ENCODE measurements at places on chromosomes 4 and X.
A peak's percentile ranks its signal among the peaks of the same experiment; 100 is the strongest.

GRCh38 chrX:103730147-103730795 lies 19.6 kb downstream of the TMEM31 start:
- peak; percentile 28 for DNase-seq

GRCh38 chr4:41212616-41213203 lies 1.6 kb downstream of the APBB2 start:
- DNase-seq: peak; percentile 75

DNA sequence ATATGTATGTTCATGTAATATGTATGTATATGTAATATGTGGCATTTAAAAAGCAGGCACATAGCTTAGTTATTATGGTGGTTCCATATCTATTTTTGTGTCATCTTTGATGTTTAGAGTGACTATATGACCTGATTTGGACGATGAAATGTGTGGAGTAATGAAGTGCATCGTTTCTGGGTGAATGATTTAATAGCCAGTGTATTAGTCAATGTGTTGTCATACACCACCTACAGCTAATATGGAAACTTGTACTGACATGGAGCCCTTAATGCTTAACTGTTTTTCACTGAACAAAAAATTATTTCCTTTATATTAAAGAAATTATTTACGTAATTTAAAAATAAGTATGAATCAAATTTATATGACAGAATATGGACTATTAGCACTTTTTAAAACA lies 292.3 kb upstream of the FSTL5 start:
- no peak for DNase-seq

DNA sequence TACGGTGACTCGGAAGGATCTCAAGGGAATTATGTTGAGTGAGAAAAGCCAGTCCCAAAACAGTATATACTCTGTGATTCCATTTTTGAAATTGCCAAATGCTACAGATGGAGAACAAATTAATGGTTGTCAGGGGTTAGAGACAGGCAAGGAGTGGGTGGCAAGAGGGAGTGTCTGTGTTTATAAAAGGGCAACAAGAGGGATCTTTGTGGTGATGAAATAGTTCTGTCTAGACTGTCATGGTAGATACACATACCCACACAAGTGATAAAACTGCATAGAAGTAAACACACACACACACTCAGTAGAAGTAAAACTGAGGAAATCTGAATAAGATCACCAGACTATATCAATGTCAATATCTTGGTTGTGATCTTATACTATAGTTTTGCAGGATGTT lies 92.7 kb downstream of the CD99L2 start:
- no peak for DNase-seq

GRCh38 chrX:3177851-3178250 lies 136.6 kb downstream of the ARSF start:
- no peak for DNase-seq

DNA sequence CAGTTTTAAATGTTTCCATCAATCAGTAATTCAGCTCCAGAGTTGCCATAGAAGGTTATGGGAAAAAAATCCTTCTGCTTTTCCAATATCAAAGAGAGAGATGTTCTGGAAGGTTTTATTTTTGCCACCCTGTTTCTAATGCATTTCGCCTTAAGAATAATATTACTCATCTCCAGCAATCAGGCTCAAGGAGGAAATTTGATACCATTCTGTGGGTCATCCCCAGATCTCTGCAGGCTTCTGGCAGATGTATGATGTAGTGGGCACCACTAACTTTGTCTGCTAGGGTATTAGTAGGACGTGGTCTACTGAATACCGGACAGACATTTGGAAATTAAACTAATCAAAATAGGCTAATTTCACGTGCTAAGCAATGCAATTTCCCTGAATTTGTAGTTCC lies 645.4 kb upstream of the TENM3 start:
- peak; percentile 27 for DNase-seq

DNA sequence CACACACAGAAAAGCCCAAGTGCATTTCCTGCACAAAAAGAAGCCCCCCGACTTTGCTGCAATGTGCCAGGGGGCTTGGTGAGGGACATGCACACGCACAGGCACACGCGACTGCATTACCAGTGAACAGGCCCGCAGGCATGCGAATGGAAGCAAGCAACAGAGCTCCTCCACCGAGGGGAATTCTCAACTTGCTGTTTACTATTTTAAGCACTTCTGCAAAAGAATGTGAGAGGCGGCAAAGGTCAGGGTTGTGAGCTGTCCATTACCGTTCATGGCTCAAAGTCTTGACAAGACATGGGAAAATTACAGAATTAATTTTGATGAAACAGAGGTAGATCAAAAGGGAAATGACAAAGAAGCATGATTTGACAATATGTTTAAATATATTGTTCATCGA lies 342.5 kb upstream of the NOCT start:
- DNase-seq: no peak

DNA sequence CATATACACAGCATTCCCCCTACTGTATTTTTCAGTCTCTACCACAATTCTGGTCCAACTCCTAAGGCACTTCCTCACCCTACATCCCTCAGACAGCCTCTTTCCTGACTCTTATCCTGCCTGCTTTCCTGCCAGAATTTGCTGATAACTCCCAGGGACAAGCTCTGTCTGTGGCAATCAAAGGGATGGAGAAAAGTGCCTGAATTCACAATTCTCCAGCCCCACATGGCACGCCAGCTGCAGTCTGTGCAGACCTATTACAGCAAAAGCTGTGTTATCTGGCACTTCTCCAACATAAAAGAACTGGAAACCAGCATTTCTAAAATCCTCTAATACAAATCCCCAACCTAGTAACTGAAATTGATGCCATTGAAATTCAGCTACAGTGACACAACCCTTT lies 404.8 kb downstream of the KLHL13 start:
- no peak for DNase-seq

DNA sequence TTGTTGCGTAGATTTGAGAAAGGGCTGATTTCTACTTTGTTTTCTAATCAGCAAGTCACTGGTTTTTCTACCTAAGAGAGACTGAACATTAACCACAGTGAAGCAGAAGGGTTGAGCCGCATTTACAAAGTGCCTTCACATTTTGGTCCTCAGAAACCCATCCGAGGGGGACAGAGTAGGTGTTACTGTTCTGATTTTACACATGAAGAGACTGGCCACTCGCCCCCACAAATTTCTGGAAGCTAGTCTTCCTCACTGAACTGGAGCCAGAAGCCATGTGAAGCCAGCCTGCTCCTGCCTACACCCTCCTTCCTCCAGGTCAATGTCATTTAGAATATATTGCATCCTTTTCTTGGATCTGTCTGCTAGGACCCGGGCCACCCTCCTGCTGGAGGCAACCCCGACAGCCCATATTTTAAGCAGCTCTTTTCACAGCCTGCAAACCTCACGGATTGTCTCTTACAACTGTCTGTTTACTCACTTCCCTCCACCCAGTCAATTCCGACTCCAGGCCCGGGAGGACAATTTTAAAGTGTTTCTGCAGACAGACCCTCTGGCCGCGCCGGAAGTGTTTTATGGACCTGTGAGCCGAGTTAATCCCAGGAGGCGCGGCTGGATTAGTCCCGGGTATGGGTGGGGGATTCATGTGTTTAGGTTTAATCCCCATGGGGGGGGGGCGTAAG lies 73.2 kb upstream of the BCOR start:
- peak; percentile 80 for DNase-seq

- no peak for DNase-seq
Measured at GRCh38 chr4:132859929-132860328, 289.2 kb upstream of the PCDH10 start.

DNA sequence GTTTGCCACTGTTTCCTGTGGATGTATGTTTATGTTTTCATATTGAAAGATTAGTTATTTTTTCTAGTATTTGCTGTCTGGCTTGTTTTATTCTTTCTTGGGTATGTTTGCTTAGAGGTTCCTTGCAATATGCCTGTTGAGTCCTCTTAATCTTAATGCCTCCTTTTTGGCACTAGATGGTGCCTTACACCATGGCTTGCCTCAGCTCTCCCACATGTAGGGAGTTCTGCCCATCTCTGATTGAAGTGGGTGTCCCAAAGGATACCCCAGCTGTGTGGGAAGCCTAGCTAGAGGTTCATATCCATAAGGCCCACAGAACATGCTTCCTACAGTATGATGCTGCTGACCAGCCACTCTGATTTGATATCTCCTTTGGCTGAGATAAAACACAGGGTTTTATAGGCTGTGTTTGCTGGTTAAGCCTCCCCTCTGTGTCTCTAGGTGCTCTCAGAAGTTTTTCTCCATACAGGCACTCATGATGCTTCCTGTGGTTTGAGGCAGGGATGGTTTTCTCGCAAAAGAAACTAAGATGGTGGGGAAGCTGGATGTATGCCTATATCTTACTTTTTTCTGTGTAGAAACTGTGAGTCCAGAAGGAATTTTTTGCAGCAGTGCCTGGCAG lies 162.4 kb downstream of the ASB9 start:
- DNase-seq: no peak

DNA sequence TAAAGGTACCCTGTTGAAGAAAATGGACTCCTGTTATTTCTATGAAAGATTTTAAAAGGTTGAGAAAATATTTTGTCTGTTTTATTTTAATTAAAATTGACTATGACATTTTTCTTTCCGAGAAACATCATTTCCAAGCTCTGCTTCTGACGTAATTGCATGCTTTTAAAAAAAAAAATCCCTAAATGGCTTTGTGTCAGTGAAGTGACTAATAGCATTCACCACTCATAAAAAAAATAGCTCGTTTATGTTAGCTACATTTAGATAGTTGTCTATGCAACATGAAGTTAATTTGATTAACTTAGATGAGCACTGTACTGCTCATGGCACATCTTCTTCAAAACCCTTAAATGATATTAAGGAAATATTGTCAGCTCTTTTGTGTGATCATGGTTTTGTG lies 105.1 kb upstream of the KLHL13 start:
- DNase-seq: no peak

- peak; percentile 59 for DNase-seq
Measured at GRCh38 chr4:165532976-165533375, 154.2 kb downstream of the CPE start.

DNA sequence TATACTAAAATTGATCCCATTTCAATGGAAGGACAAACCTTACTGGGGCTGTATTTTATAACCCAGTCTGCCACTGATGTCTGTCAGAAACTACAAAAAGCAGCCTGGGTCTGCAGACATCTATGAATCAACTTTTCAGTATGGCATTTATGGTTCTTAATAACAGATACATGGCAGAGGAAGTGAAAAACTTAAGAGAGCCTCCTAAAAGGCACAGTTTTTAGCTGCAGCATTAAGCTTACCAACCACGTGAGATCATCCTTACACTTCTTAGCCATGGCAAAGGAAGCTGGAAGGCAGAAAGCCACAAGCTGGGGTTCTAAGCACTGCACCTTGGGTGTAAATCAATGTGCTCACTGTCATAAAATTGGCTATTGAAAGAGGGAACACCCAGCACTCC lies 16.6 kb upstream of the UGT2B17 start:
- DNase-seq: no peak

DNA sequence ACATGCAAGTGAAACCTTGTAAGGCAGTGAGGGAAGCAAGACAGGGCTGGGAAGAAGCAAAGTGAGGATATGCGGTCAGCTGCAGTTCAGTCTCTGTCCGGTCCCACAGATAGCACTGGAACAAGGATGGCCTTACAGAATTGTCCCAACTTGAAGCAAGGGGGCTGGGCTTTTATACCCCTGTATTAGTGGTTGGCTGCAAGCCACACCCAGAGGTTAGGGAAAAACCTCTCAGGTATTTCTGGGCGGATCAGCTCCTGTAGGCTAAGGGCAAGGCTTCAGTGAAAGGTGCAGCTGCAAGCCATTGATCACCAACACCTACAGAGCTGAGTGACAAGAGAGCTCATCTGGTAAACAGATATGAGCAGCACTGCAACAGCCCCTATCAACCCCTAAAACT lies 89.0 kb downstream of the KDR start:
- no peak for DNase-seq

DNA sequence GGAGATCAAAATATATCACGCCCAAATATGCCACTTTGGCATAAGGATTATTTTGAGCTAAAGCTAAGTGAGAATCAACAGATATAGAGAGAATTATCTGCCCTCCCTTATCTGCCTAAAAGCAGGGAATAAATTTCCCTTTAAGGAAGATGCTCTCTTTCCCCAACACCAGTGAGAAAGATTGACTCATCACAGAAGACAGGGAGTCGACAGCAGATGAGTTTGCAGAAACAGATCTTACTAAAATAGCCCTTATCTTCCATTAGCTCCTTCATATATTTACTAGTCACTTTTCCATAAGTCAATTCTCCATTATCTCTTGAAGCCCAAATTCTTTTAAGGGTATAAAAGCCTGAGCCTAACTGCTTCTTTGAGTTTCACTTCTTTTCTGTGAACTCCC lies 156.6 kb downstream of the CAMK2D start:
- no peak for DNase-seq

- DNase-seq: no peak
Measured at GRCh38 chr4:153523941-153524386, 57.8 kb downstream of the TMEM131L start.

GRCh38 chr4:57710053-57710452 lies 599.9 kb upstream of the IGFBP7 start:
- DNase-seq: no peak

GRCh38 chr4:47413521-47413920 lies 50.0 kb downstream of the COMMD8 start:
- DNase-seq: no peak

GRCh38 chr4:3869174-3869572 lies 103.0 kb downstream of the ADRA2C start:
- no peak for DNase-seq

DNA sequence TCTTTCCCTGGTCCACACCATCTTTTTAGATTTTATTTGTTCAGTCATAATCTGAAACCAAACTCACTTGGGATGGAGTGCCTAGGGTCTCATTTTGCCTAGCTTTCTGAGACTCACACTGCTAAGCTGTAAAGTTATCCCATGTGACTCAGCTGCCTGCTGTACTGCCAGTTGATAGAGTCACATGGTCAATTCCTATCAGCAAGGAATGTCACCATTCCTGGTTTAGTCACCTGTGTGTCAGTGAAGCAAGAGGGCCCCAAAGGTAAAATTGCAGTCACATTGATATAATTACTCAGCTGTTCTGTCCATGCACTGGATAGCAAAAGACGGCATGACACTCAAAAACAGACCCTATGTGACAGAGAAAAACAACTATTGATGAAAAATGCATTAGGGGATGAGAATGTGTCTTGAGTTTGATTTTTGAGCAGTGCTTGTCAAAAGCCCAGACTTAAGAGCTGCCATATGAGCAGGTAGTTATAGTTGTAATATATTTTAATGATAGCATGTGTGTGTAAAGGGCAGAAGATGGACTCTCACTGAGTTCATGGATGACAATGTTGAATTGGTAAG lies 413.2 kb downstream of the PPARGC1A start:
- no peak for DNase-seq

DNA sequence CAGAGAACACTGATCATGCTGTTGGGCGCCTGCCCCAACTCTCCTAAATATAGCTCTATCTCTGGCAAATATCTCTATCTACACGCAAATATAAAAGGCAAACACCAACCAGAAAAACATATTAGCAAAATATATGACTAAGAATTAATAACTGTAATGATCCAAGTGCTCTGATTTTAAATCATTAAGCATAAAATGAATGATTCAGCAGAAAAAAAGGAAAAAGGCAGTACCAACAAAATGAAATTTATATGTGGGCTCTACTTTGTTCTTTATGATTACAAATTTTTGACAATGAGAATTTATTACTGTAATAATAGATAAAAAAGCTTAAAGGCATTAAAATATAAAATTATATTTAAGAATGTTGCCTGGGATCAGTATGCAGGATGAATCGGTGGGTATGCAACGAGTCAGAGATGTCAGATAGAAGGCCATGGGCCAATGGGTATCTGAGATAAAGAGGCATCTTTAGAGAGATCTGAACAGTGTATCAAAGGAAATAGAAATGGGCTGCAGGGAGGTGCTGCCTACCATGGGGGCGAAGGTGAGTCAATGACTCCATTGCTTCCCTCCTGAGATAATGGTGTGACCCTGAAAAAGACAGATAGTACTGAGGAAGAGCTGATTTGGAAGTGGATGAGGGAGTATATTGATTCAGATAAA lies 234.8 kb downstream of the SCFD2 start:
- no peak for DNase-seq
